ENCODE measurements at places on chromosomes 2 and 18.

DNA sequence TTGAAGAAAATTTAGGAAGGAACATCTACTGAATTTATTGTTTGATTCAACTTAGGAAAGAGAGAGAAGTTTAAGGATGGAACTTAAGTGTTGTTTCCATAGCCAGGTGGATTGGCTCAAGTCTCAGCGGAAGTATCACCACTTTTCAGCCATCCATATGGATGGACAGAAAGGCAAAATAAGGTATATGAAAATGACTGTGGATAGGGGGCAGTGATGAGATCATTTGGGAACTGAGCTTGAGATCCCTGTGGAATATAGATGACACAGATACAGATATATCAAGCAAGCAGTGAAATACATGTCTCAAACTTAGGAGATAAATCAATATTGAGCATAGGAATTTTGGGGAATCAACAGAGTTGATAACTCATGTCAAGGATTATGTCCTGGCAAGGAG lies 1462.7 kb upstream of the NXPH2 start:
- DNase-seq = no peak

- DNase-seq = no peak
Observed at GRCh38 chr2:33212151-33212550, 264.3 kb upstream of the RASGRP3 start.

DNA sequence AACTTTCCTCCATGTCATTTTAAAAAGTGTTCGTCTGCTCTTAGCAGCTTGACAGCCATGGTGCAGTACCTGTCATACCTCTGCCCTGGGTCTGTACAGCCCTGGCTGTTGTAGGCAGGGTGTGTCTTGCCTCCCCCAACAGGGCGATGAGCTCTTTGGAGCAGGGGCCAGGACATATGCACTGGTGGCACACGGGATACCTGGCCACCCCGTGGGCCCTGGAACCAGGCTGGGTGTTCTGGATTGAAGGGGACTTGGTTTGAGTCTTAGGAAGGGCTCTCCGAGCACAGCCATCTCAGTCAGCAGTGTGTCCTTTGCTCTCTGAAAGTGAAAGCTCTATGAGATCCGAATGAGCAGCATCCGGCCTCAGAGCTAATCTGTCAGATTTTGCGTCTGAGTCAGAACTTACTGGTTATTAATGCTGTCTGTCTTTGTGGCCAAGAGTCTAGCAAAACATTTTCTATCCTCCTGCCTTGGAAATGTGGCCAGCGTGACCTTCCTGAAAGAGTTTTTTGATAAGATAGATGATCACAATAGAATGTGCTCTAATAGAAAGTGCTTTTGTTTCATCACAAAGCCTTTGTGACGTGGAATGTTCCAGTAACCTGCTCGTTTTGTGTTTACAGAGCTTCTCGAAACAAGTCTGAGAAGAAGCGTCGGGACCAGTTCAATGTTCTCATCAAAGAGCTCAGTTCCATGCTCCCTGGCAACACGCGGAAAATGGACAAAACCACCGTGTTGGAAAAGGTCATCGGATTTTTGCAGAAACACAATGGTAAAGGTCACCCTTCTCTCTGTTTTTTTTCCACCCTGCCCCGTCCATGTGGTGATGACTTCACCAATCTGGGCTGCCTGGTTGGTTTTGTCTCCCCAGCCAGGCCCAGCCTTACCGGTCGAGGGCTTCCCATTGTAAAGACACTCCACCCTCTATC lies 77.3 kb upstream of the RPL31 start:
- no peak for DNase-seq

- no peak for DNase-seq
Observed at GRCh38 chr2:201149064-201149820, 33.3 kb downstream of the CFLAR start.

DNA sequence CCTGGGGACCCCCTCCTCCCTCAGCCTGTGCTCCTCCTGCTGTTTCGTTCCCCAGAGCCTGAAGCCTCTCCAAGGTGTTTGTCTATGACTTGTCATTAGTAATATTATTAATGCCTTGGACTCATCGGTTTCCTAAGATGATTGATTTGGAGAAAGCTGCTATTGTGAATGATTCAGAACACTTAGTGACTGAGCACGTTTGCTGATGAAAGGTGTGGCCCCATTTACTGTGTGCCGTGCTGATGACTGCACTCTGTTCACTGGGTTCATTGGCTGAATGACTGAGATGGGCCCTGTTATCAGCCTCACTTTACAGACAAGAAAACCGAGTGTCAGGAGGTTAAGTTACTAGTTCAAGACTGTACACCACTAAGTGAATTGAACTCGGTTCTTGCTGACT lies 111.4 kb downstream of the SPP2 start:
- DNase-seq = no peak

GRCh38 chr2:60412620-60413019 lies 140.8 kb downstream of the BCL11A start:
- no peak for DNase-seq

GRCh38 chr2:197915548-197916265 lies 111.3 kb downstream of the PLCL1 start:
- DNase-seq = no peak

DNA sequence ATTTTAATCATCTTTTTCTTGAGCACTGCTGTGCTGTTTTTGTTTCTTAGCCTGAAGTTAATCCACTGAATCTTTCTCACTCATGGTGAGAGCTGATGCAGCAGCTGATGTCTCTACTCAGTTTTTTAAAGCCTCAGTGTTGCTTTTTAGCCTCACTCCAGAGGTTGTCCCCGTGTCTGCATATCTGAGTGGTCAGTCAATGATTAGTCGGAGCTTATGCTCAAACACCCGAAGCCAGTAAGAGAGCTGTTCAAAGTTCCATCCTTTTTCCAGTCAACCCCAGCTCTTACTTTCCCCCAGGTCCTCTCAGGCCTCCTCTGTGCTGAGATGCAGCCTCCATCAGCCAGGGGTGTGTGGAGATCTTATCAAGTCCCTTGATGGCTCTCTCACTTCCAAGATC lies 81.1 kb downstream of the MBOAT2 start:
- no peak for DNase-seq

All from left ventricle myocardium inferior (tissue), 1 donor.